ENCODE measurements at places on chromosomes 4 and X. TPM values are rescaled to one million over a fixed set of nuclear protein-coding genes. Genes with fewer than 3 reads are reported as not detected.

The ADRA2C gene
- 6.4 TPM for total RNA-seq

The TCEAL6 gene
- not detected for total RNA-seq

DNA sequence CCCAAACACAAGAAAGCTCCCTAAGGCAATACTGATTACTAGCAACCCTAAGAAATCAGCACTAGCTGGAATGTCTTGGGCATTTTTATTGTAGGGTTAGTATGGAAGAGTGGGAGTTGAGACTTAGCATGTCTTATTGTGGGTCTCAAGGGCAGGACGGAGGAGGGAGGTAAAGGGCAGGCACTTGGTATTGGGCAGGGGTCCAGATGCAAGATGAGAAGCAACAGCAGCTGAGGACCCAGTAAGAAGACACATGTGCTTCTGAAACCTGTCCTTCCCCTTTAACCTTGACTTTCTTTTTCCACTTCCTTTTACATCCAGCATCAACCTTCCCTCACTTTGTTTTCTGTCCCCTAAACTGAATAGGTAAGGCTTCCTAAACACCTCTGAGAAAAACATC, 37.4 kb downstream of the LARP7 start:
- DNase-seq = no peak

GRCh38 chr4:6576512-6576911, 1.5 kb downstream of the MAN2B2 start:
- DNase-seq = peak; percentile 76

GRCh38 chr4:83207497-83208101, 77.0 kb downstream of the COQ2 start:
- DNase-seq = no peak

GRCh38 chr4:174157106-174157607, 126.3 kb downstream of the FBXO8 start:
- no peak for DNase-seq

- no peak for DNase-seq
Observed at GRCh38 chr4:67934628-67935027, 28.7 kb downstream of the TMPRSS11A start.

DNA sequence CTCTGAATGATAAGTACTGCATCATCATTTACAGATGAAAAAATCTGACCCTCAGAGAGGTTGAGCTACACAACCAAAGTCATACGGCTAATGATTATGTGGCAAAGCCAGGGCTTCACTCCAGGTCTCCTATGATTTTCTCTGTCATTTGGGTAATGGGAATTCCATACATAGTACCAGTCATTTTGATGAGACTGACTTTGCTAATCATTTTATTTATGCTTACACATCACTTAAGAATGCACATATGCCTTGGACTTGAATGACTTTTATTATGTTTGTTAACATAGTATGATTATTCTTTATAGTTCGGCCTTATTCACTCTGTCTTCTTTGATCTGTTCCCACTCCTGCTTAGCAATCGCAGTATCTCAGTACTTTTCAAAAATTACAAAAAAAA, 255.1 kb upstream of the GPRIN3 start:
- DNase-seq = no peak

GRCh38 chr4:183078634-183079033, 20.4 kb upstream of the WWC2 start:
- no peak for DNase-seq

All from mucosa of gallbladder (tissue), 1 donor.